ENCODE measurements at places on chromosomes 6 and 20.

DNA sequence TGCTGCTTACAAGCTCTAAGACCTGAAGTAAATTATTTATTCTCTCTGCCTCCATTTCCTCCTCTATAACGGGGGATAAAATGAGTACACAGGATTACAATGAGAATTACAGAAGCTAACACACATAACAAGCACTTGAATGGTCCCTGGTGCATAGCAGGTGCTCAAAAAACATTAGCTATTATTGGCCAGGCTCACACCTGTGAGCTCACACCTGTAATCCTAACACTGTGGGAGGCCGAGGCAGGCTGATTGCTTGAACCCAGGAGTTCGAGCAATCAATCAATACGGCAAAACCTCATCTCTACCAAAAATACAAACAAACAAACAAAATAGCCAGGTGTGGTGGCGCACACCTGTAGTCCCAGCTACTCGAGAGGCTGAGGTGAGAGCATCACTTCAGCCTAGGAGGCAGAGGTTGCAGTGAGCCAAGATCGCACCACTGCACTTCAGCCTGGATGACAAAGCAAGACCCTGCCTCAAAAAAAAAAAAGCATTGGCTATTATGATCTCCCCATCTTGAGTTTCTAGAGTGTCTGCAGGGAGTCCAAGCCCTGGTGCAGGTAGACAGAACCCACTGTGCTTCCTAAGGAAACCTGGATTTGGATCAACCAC lies 68.1 kb downstream of the PREX1 start:
- DNase-seq = no peak

DNA sequence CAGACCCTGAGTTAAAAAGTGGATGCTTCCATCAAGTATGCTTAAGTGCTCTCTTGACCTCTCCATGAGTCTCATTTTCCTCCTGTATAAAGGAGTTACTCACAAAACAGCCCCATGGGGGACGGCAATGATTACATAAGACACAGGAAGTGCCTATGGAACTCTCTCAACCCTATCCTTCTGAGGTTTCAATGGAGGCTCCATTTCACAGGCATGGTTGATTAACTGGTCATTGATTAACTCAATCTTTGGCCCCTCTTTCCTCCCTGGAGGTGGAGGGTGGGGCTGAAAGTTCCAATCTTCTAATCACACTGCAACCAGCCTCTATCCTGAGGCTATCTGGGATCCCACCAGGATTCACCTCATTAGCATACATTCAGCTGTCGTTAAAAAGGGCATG lies 29.3 kb downstream of the CST8 start:
- DNase-seq = no peak

- DNase-seq = no peak
Measured at GRCh38 chr20:38697306-38697705, 27.0 kb upstream of the SLC32A1 start.

GRCh38 chr6:38648629-38649028 lies 8.9 kb upstream of the BTBD9 start:
- DNase-seq = no peak

- no peak for DNase-seq
Measured at GRCh38 chr6:151499551-151499950, 5.7 kb downstream of the CCDC170 start.

- no peak for DNase-seq
Measured at GRCh38 chr20:1674990-1675780, 17.6 kb upstream of the SIRPG start.

DNA sequence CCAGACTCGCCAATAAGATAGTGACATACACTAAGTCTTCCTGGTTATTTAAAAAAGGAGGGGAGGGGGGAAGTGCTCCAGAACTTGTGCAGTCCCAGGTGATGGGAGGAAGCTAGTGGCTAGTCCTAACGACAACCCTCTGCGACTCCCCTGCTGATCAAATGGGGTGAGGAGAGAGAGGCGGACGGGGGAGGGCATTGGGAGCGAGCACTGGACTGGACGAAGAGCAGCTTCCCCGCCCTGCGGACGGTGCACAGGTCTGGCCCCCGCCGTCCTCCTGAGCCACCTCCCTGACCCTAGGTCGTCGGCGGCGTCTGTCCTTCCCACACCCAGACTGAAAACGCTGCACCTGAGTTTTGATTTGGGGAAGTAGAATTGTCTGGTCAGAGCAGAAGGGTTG lies 2.2 kb upstream of the OLIG3 start:
- DNase-seq = no peak

DNA sequence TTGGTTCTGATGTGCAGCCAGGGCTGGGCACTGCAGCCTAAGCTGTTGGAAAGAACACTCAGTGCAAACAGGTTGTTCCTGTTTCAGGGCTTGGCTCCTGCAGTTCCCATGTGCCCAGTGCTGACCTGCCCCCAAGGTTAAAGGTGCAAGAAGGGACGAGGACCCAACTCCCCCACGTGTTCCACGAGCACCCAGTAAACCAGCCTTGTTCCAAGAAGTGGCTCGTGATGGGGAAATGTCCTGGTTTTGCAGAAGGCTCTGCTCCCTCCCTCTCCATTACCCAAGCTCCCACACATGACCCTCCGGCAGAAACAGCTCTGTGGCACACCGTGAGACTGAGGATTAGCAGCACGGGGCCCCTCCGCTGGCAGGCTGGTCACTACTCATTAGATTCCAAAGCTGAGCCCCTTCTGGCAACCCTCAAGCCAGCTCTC lies 9.4 kb downstream of the ACSS1 start:
- no peak for DNase-seq
